Stimulated activated CD4-positive, alpha-beta T cell treated with anti-CD3 and anti-CD28 coated beads, TNF-alpha, amount 100 ng/mL, for 4 hours (primary cell): ENCODE measurements at places on chromosomes 13 and 19.

DNA sequence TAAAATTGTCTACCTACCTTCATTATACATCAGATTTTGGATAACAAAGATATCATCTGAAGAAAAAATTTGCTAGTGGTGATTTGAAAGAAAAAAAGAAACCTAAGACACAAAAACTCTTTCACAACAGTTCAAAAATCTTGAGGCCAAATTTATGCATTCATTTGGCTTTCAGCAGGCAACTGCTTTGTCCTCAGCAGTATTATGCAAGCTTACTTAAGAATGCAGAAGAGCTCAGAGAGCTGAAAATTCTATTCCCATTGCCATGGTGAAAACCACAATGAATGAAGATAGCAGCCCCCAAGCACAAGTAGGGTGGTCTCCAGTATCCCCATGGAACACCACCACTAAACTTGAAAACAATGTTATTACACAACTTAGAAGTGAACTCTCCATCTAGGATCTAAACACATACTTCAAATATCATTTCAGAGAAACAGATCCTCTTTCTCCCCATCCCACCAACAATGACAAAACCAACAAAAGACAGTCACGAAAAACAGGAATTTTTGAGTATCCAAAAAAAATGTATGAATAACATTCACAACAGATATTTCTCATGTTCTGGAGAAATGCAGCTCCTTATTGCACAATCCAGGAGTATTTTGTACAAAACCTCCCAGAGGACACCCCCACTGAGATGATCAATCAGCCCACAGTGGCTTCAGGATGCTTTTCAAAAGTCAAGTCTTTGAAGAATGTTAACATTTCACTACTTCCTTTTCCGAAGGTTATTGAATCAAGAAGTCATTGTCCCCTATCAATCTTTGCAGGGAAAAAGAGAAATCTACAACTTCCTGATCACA, 192.7 kb downstream of the LHFPL6 start:
- DNase-seq = no peak

GRCh38 chr19:56105090-56105701, 15.9 kb downstream of the ZNF787 start:
- DNase-seq = no peak

DNA sequence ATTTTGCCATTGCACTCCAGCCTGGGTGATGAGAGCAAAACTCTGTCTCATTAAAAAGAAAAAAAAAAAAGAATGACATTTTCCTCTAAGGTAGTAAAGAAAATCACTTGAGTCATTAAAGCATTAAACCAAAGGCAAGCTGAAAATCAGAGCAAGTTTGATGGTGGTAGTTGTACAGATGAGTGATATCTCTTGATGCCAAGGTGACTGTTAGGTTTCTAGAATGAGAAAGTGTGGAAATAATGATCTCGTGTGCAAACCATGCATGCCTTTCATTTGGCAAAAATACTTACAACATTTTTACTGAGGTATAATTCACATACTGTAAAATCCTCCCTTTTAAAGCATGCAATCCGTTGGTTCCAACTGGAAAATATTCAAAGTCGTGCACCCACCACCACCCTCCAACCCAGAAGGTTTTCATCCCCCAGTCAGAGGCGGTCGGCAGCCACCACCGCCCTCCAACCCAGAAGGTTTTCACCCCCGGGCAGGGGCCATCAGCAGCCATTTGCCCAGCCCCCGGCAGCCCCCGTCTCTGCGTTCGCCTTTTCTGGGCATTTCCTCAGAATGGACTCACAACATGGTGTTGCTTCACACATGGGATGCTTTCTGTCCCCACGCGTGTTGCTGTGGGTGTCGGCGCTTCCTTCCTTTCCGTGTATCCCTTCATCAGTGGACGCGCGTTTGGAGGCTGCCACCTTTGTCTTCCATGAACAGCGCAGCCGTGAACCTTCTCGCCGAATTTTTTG, 90.2 kb downstream of the ATP11A start:
- DNase-seq = no peak

- no peak for DNase-seq
These were observed 255.7 kb downstream of the DACH1 start for GRCh38 chr13:71611292-71611691.

GRCh38 chr13:112776971-112777370, 87.1 kb downstream of the ATP11A start:
- DNase-seq = no peak

DNA sequence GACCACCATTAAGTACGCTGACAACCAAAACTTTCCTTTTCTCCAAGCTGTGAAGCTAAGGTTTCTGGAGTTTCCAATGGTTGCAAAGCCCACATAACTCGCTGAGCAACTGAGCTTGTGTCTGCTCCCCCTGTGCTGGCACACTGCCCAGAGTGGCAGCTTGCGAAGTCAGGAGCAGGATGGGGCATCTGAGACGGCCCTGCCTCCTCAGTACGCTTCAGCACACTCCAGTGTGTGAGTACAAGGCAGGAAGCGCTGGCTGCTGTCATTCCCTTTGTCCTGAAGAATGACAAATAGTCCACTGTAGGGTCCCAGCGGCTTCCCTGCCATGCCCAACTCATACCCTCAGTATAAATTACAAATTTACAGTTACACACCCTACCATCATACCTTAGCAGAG, 51.5 kb downstream of the SKA3 start:
- no peak for DNase-seq

GRCh38 chr19:51070334-51071094, 5.6 kb upstream of the KLK13 start:
- no peak for DNase-seq

DNA sequence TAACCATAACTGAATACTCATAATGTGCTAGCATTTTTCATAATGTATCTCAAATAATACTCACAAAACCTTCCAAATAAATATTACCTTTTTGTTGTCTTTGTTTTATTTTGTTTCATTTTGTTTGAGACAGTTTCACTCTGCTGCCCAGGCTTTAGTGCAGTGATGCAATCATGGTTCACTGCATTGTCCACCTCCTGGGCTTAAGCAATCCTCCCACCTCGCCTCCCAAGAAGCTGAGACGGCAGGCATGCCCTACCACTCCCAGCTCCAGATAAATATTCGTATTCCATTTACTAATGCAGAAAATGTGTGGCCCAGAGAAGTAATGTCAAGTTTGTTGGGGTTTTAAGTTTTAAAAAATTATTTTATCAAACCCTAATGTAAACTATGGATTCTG, 739.1 kb downstream of the GPC5 start:
- no peak for DNase-seq

DNA sequence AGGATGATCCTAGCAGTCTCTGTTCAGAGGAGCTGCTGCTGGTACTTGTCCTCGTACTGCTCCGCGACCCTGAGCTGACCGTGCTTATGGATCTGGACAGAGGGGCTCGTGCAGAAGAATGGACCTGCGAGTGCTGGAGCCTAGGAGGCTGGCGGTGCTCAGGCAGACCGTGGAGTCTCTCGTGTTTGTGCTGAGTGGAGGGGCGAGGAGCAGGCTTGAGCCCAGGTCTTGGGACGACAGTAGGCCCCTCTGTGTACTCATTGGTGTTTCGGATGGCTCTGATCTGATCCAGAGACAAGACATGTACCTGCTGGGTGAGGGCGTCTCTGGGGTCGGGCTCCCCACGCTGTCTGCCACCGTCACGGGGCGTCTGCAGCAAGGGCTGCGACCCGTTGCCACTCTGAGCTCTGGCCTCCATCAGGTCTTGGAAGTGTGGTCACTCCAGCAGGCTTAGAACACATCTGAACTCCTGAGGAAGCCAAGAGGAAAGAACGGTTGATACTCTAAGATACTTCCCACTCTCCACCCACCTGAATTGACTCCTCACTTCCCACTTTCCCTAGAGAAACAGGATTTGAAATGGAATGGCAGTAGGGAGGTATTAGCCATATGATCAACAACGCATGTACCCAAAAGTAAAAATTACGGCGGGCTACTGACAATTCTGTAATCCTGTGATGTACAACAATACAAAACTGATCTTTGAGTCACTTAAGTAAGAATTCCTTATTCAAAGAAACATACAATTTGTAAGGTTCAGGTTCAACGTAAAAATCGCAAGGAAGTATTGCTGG, 3.4 kb downstream of the SPRY2 start:
- DNase-seq = no peak

GRCh38 chr19:1269065-1269477, at the start of gene CIRBP:
CIRBP (plus strand) TSS chr19:1269332; CDS start chr19:1270934, 1,602 bp downstream.
- DNase-seq = peak; percentile 98

- DNase-seq = no peak
These were observed 20.7 kb upstream of the NWD1 start for GRCh38 chr19:16698914-16699313.

DNA sequence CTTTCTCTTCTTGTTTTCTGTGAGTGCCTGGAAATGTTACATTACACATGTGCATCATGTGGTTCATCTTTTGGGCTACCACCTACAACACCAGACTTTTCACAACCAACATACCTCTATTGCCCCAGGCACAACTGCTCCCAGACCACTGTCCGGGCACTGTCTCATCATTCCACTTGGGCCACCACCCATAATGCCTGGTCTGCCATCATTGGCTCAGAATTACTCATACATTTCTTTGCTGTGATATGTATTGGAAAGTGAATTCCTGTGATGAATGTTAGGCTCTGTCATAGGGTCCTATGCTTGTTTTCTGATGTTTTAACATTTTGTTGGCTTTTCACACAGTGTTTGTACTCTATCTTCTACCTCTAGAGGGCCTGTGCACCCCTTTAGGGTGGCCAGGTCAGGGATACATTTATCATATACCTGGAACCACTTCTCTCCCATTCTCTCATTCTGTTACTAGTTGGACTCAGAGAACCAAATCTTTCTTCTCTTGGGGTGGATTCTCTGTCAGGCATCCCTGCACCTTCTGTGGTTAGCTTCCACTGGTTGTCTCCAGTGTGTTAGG, 172.8 kb downstream of the NHLRC3 start:
- DNase-seq = no peak

DNA sequence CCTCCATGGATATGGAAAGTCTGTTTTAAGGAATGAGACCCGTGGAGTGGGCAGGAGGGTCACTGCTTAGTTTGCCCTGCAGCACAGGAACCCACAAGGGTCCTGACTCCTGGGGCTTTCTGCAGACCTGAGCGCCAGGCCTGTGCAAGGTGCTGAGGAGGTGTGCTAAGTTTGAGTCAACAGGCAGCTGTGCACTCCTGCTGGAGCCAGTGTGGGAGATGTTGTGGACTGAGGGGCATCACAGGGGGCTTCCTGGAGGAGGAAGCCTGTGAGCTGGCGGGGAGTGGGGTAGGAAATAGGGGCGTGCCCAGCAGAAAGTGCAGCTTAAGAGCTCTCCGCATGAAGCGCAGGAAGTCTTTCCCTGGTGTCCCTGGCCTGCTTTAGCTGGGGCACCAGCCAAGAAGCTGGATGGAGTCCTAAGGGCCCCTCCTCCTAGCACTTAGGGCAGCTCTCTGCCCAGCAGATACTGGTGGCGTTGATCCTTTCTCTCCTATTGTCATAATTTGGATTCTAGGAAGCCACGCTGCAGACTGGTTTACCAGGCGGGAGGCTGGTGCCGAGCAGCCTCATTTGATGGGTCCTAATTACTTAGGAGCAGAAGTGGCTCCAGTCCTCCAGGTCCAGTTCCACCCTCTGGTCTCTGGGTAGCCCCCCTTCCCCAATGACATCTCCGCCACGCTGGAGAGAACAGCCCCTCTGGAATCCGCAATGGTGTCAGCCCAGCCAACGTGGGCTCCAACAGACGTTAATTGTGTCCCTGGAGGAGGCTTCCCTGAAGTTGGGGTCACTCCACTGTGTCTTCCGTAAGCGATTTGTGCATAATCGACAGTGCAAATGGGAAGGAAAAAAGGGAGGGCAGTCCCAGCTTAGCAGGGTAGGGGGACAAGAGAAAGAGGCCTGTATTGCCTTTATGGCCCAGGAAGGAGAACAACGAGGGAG, 309.2 kb downstream of the ZNF536 start:
- DNase-seq = no peak

- DNase-seq = no peak
These were observed 351.5 kb downstream of the KLF12 start for GRCh38 chr13:73782450-73783449.

DNA sequence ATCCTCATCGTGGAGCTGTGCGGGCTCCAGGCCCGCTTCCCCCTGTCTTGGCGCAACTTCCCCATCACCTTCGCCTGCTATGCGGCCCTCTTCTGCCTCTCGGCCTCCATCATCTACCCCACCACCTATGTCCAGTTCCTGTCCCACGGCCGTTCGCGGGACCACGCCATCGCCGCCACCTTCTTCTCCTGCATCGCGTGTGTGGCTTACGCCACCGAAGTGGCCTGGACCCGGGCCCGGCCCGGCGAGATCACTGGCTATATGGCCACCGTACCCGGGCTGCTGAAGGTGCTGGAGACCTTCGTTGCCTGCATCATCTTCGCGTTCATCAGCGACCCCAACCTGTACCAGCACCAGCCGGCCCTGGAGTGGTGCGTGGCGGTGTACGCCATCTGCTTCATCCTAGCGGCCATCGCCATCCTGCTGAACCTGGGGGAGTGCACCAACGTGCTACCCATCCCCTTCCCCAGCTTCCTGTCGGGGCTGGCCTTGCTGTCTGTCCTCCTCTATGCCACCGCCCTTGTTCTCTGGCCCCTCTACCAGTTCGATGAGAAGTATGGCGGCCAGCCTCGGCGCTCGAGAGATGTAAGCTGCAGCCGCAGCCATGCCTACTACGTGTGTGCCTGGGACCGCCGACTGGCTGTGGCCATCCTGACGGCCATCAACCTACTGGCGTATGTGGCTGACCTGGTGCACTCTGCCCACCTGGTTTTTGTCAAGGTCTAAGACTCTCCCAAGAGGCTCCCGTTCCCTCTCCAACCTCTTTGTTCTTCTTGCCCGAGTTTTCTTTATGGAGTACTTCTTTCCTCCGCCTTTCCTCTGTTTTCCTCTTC, 6.3 kb downstream of the MYADM start:
- no peak for DNase-seq

- DNase-seq = no peak
These were observed 34.9 kb downstream of the TNFSF13B start for GRCh38 chr13:108304170-108305016.

- no peak for DNase-seq
These were observed 98.8 kb downstream of the CRYL1 start for GRCh38 chr13:20426766-20427448.

DNA sequence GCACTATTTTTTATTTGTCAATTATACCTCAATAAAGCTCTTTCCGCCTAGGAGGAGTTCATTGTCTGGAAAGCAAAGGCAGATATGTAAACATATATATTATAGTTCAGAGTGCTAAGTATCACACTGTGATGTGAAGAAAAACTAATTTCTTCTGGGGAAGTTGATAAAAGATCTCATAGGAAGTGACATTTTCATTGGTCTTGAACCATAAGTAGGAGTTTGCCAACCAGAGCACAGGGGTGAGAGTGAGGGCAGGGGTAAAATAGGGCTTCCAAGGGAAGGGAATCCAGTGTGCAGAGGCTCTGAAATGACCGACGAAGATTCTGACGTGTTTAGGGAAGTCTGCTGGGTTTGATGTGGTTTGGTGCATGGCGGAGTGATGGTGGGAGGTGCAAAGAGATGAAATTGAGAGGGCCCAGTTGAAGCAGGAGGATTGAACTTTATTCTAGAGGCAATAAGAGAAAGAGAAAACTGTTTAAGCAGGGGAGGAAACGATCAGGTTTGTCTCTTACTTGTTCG, 780 bp upstream of the GTF2F2 start:
- DNase-seq = peak; percentile 38

- DNase-seq = no peak
These were observed 386.6 kb downstream of the PCDH20 start for GRCh38 chr13:61029064-61029463.

GRCh38 chr13:43238341-43239083, 215.1 kb downstream of the DNAJC15 start:
- no peak for DNase-seq
